AG04449 (cell line): ENCODE measurements at places on chromosomes 13 and 19.
A peak's percentile ranks its signal among the peaks of the same experiment; 100 is the strongest.

DNA sequence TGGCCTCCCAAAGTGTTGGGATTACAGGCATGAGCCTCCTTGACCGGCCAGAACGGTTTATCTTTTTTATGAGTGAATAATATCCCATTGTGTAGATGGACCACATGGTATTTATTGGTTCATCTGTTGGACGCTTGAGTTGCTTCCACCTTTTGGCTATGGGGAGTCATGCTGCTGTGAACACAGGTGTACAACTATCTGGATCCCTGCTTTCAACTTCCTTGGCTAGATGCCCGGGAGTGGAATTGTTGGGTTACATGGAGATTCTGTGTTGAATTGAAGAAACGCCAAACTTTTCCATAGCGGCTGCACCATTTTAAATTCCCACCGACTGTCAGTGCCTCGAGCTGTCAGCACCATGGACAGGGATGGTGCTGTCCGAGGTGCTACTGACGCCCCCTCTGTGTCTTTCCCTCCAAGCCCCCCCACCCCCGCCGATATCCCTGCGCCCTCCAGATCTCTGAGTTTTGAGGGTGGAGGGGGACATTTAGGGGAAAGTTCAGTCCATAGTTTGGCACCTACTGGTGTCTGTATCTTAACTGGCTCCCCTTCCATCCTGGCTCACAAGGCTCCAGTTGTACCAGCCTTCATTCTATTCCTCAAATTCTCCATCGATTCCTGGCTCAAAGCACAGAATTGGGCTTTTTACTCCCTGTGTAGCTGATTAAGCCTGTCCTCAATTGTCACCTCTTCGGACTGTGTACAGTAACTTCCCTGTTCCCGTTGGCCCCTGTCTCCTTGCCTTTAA, 27.3 kb downstream of the PNPLA6 start:
- no peak for DNase-seq

DNA sequence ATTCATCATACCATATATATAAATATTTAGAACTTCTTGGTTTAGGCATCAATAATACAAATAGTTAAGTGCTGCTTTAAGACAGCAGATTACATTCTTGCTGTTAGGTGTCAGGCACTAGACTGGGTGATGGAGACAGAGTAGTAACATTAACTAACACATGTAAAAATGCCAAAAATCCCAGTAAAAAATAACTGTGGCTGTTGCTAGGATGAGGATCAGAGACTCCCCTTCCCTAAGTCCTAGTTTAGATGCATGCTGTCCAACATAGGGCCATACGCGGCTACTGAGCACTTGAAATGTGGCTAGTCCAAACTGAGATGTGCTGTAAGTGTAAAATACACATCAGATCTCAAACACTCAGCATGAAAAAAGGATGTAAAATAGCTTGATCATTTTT, 94.7 kb downstream of the CDADC1 start:
- no peak for DNase-seq

- DNase-seq: no peak
These were observed 3.7 kb upstream of the AKAP8L start for GRCh38 chr19:15422296-15423075.

GRCh38 chr19:38033658-38034491, 126.9 kb downstream of the SIPA1L3 start:
- no peak for DNase-seq

DNA sequence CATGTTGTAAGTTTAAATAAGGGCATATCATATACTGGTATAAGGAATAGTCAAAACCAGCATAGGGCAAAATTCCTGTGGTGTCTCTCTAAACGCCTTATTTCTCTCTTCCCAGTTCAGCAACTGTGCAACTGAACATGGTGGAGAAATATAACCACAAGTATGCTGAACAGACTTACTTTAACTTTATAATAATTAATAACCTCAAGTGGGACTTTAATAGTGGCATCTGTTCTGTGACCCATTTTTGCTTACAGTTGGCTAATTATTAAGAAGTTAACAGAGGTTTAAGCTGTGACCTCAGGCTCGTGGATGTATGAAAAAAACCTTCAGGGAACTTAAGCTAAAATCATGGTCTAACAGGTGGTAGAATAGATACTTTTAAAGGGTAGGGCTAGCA, 54.3 kb downstream of the MICU2 start:
- DNase-seq: no peak

GRCh38 chr19:37583340-37583739, 11.3 kb downstream of the ZNF571 start:
- no peak for DNase-seq

GRCh38 chr13:62129000-62129551, 713.4 kb upstream of the PCDH20 start:
- DNase-seq: no peak

GRCh38 chr19:52522551-52522950, 4.9 kb upstream of the ZNF808 start:
- no peak for DNase-seq

- DNase-seq: no peak
These were observed 159.0 kb downstream of the PAN3 start for GRCh38 chr13:28297341-28297740.

DNA sequence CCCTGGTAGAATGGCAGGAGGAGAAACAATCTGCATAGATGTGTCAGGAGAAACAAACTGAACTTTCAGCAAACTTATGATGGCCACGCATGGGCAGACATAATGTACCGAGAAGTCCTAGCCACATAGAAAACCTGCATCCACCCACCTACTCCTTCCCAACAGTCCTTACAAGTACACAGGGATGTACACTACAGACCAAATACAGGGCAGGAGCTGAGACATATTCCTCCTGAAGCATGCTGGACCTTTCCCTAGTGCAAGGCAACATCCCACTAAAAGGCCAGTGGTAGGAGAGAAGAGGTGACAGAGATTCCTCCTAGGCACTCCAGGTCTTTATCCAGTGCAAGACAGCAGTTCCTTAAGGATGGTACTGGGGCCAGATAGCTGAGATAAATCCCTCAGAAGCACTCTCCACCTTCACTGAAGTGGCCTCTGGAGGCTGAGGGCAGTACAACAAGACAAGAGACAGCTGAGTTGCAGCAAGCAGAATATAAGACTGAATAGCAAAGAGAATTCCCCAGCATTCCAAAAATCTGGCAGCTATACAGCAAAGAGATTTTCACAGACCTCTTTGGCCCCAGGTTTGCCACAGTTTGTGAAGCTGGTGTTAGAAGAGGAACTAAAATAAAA, 18.3 kb downstream of the VWA8 start:
- peak; percentile 56 for DNase-seq

- no peak for DNase-seq
These were observed 4.9 kb upstream of the STARD13 start for GRCh38 chr13:33290421-33290965.

- DNase-seq: no peak
These were observed 12.8 kb downstream of the SHC2 start for GRCh38 chr19:447816-448560.

DNA sequence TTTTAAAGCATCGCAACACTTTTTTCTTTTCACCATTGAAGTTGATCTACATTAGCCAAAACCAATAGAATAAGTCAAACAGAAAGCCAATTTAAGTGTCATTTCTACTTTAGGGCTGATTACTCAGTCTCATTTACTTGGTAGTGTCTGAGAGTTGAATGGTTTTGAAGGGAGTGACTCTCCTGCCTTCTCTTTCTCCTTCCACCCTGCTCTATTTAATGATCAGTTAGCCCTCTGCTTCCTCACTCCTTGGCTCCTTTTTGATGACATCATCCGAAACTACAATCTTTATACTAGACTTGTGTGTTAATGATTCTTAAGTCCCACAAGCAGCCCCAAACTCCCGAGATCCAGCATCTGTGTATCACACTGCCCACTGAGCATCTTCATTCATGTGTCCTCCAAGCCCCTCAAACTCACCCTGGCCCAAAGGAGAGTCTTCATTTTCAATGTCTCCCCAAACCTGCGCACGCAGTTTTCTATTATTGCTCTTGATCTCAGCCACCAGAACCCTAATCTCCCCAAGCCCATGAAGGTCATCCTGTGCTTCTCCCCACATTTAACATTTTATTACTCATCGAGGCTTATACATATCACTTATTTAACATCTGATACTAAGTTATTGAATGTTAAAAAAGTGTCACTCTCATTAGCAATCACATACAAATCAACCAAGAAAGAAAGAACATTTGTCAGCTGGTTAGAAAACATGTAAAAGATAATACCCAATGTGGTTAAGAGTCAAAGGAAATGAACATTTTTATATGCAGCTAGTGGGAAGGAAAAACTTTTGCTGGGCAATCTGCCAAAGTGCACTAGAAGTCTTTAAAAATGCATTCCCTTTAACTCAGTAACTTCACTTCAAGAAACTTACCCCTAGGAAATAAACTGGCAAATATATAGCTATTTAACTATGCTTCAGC, 32.2 kb upstream of the ARGLU1 start:
- DNase-seq: peak; percentile 53

- DNase-seq: peak; percentile 64
These were observed 177.5 kb downstream of the DCLK1 start for GRCh38 chr13:35953537-35954206.

GRCh38 chr19:40147693-40148347, 43.4 kb upstream of the MAP3K10 start:
- DNase-seq: peak; percentile 28

GRCh38 chr19:4120559-4121272, 3.2 kb downstream of the MAP2K2 start:
- no peak for DNase-seq

- no peak for DNase-seq
These were observed 92.4 kb downstream of the KL start for GRCh38 chr13:33108620-33109019.

GRCh38 chr19:51123802-51124201, 904 bp upstream of the SIGLEC9 start:
- no peak for DNase-seq

GRCh38 chr19:16412596-16413355, 59.0 kb downstream of the EPS15L1 start:
- no peak for DNase-seq

DNA sequence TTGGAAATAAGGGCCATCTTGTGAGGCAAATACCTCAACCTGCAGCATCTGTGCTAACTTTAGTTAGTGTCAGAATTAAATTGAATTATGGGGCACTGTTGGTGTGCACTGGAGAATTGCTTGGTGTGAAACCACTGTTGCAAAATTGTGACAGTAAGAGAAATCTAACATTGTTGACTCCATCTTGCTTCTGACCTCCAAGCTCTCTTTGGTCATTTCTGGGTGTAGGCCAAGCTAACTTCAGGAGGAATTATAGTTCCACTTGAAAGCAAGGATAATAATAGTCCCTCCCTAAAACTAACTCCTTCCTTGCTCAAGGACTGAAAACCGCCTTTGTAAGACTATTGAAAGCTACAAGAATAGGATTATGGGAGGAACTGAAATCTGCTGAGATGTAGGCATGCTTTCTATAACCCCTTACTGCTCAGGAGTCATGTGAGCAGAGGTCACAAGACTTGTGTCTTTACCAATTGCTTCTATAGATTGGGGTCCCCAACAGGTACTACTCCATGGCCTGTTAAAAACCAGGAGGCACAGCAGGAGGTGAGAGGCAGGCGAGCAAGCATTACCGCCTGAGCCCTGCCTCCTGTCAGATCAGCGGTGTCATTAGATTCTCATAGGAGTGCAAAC, 24.9 kb upstream of the GAS6 start:
- no peak for DNase-seq

GRCh38 chr13:114101358-114102130, 30.9 kb downstream of the RASA3 start:
- no peak for DNase-seq

DNA sequence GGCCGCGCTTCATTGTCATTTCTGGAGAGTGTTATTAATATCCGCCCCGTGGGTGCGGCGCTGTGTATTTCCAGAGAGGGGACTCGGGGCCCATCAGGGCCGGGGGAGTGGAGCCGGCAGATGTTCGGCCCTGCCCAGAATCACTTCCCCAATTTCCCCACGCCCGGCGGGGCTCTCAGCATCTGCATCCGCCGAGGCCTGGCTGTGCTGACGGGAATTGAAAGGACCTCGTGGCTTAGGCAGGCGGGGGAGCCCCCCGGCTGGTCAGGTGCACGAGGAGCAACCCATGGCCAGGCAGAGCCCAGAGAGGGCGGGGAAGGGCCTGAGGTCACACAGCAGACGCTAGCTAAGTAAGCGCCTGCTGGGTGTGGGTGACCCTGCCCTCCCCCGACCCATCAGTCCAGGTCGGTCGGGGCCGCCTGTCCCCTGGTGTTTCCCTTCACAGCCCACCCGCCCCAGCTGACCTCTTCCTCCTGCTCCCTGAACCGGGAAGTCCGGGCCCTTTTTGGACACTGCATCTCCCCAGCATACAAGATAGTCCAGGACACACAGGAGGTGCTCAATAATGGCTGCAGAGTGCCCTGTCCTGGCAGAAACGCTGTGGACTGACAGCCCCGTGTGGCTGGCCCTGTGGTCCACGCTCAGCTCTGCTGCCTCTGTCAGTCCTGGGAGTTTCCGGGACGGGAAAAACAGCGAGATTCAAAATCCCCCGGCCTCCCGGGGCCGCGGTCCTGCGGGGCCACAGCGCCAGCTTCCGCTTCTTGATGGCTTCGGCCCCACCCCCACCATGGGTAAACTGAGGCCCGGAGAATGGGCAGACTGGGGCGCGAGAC, 22.1 kb downstream of the ARID3A start:
- no peak for DNase-seq

GRCh38 chr13:41463838-41464602, 6.7 kb downstream of the RGCC start:
- no peak for DNase-seq

- DNase-seq: no peak
These were observed 233.3 kb upstream of the DACH1 start for GRCh38 chr13:72100339-72100738.

DNA sequence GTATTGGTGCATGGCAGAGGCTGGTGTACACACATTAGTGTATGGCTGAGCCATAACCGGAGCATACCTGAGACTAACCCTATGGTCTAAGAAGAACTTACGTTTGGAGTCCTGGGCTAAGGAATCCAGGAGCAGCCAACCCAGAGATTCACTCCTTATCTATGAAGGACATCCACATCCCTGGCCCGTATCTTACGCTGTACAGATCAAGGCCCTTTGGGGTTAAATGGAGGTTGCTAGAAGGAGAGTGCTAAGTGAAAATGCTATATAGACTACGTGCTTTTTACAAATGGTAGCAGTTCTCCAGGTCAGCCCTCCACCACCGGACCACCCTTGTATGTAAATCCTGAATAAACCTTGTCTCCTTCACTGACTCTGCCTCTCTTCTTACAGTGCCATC, 1.9 kb upstream of the SUGT1 start:
- DNase-seq: no peak

- DNase-seq: no peak
These were observed 2.1 kb upstream of the GRWD1 start for GRCh38 chr19:48443731-48444128.

- no peak for DNase-seq
These were observed 991 bp downstream of the OBI1 start for GRCh38 chr13:78657699-78658629.

- no peak for DNase-seq
These were observed 56.6 kb downstream of the SLITRK1 start for GRCh38 chr13:83825676-83826075.
